ENCODE measurements at places on chromosomes 6 and 20. TPM values are rescaled to one million over a fixed set of nuclear protein-coding genes. Genes with fewer than 3 reads are reported as not detected.

GRCh38 chr20:62969179-62969760, 16.8 kb downstream of the SLC17A9 start:
- H3K36me3 ChIP-seq, result no peaks in the 10 kb centered on the region
- no peak overlapping the region for H3K4me3 ChIP-seq
- no peak for DNase-seq
- peaks cover 17% of the 10 kb centered on the region for H3K4me1 ChIP-seq

The NFATC2 gene
- 11.5 TPM for total RNA-seq

The METTL24 gene
- total RNA-seq, result 2.4 TPM

DNA sequence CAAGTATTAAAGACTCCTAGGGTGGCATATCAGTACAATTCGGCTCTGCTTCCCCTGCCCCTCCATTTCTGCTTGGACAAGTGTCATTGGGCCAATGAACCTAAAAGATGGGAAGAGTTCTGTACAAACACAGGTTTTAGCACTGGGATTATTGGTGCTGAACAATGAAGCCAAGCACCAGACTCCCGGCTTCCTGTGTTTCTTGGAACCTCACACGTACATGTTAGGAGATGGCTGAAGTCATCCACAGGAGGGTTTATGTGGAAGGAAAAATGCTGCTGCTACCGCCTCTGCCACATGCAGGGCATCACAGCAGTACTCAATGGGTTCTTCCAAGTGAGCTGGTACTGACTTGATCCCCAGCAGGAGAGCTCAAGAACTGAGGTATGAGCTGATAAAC, 49.7 kb downstream of the TNFRSF21 start:
- H3K27me3 ChIP-seq, result no peaks in the 10 kb centered on the region
- H3K4me1 ChIP-seq, result no peaks in the 10 kb centered on the region
- no peaks in the 10 kb centered on the region for H3K36me3 ChIP-seq
- DNase-seq, result no peak
- no peak overlapping the region for H3K4me3 ChIP-seq
- no peak overlapping the region for H3K27ac ChIP-seq

The IL20RA gene
- 4.0 TPM for total RNA-seq

GRCh38 chr20:48287021-48287494, 501.8 kb upstream of the SULF2 start:
- no peaks in the 10 kb centered on the region for H3K4me1 ChIP-seq
- H3K27ac ChIP-seq, result peak overlapping the region; percentile 12
- H3K27me3 ChIP-seq, result no peaks in the 10 kb centered on the region
- DNase-seq, result peak; percentile 30
- H3K36me3 ChIP-seq, result no peaks in the 10 kb centered on the region
- no peak overlapping the region for H3K4me3 ChIP-seq

The KIAA0408 gene
- total RNA-seq, result 16.5 TPM

DNA sequence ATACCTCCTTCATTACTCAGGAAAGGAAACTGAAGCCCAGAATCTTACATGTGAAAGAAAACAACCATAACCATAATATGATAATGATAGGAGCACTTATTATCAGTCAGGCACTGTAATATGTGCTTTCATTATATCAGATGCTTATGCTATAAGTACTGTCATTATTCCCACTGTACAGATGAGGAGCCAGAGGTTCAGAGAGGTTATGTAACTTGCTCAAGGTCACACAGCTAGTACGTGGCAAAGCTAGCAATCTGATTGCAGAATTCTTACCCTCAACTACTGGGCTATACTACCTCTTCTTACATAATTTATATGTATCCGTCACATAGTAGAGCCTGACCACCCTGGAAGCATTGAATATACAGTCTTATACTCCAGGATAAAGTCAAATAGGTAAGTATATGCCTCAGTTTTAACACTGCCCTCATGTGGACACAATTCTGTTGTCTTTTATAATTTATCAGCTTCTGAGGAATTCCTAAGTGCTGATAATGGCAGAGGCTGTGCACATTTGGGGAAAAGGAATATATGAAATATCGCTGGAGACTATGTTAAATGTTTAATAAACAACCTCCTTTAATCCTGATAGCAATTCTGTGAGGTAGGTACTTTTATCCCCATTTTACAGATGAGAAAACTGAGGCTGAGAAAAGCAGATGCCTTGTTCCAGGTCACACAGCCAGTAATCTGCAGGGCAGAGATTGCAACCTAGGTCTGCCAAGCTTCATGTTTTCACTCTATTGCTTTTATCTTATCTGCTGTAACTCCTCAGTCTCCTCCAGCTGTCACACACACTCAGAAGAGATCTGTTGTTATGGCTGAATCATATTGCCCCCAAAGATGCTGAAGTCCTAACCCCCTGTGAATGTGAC, 13.4 kb downstream of the BCAS1 start:
- H3K36me3 ChIP-seq, result no peaks in the 10 kb centered on the region
- H3K4me3 ChIP-seq, result no peak overlapping the region
- no peak overlapping the region for H3K27ac ChIP-seq
- no peak for DNase-seq
- H3K4me1 ChIP-seq, result peaks cover 13% of the 10 kb centered on the region

The ANKRD6 gene
- 10.1 TPM for total RNA-seq

DNA sequence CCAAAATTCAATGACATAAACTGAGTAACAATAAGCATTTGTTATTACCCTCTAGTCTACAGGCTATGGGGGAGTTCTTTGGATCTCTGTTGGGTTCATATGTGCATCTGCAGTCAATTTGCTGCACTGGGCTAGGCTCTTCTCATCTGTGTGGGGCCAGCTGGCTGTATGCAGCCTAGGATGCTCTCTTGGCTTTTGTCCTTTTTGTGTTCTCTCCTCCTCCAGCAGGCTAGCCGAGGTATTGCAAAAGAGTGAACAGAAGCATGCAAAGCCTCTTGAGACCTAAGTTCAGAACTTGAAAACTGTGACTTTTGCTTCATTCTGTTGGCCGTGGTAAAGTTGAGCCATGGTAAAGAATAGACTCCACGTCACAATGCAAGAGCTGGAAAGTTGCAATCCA, 62.8 kb upstream of the FOXO3 start:
- no peaks in the 10 kb centered on the region for H3K27me3 ChIP-seq
- H3K4me1 ChIP-seq, result no peaks in the 10 kb centered on the region
- DNase-seq, result no peak
- H3K36me3 ChIP-seq, result peaks cover 31% of the 10 kb centered on the region
- H3K4me3 ChIP-seq, result no peak overlapping the region

DNA sequence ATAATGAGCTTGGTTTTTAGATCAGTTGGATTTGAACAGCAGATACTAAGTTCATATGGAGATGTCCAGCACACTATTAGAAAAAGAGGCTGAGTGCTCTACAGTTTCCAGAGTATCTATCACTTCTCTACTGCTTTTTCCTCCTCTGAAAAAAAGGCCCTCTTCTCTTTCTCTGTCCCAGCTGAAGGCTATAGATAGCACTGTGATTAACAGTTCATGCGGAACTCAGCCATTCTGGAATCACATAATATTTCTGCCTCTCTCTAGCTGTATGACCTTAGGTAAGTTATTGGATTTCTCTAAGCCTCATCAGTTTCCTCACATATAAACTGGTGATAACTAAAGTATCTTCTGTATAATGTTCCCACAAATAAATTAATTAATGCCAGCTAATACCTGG, 184.1 kb downstream of the UBE3D start:
- no peak overlapping the region for H3K27ac ChIP-seq
- H3K4me3 ChIP-seq, result no peak overlapping the region
- H3K27me3 ChIP-seq, result no peaks in the 10 kb centered on the region
- H3K4me1 ChIP-seq, result no peaks in the 10 kb centered on the region
- no peaks in the 10 kb centered on the region for H3K36me3 ChIP-seq

- no peaks in the 10 kb centered on the region for H3K4me1 ChIP-seq
- no peaks in the 10 kb centered on the region for H3K27me3 ChIP-seq
- DNase-seq, result no peak
- no peak overlapping the region for H3K4me3 ChIP-seq
- H3K36me3 ChIP-seq, result no peaks in the 10 kb centered on the region
- H3K27ac ChIP-seq, result no peak overlapping the region
These were observed 185.9 kb downstream of the PDE7B start for GRCh38 chr6:136037242-136037875.

The CALHM5 gene
- total RNA-seq, result 5.7 TPM

DNA sequence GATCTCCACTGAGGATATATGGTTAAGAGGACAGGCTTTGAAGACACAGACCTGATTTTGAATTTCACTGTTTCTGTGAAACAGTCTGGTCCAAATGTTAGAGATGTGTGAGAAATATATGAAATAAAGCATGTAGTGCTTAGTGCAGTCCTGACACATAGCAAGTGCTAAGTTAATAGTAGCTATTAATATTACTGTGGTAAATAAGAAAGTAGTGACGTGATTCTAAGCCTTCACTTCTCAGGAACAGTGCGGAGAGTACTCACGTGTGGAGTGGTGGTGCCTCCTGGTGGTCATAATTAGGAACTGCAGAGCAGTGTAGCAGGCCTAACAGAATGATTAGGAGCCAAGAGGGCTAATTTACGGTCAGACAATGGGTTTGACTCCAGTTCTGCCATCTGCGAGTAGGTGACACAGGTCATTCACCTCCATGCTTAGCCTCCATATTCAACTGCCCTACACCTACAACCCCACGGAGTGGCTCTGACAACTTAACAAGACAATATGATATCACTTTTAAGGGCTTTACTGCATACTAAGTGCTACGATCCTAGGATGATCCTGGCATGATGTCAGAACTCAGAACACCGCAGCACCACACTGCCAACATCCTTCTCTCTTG, 106.2 kb downstream of the JPH2 start:
- no peak overlapping the region for H3K27ac ChIP-seq
- H3K36me3 ChIP-seq, result no peaks in the 10 kb centered on the region
- peak; percentile 31 for DNase-seq
- no peaks in the 10 kb centered on the region for H3K4me1 ChIP-seq
- H3K27me3 ChIP-seq, result no peaks in the 10 kb centered on the region

The WFDC10B gene
- total RNA-seq, result not detected

DNA sequence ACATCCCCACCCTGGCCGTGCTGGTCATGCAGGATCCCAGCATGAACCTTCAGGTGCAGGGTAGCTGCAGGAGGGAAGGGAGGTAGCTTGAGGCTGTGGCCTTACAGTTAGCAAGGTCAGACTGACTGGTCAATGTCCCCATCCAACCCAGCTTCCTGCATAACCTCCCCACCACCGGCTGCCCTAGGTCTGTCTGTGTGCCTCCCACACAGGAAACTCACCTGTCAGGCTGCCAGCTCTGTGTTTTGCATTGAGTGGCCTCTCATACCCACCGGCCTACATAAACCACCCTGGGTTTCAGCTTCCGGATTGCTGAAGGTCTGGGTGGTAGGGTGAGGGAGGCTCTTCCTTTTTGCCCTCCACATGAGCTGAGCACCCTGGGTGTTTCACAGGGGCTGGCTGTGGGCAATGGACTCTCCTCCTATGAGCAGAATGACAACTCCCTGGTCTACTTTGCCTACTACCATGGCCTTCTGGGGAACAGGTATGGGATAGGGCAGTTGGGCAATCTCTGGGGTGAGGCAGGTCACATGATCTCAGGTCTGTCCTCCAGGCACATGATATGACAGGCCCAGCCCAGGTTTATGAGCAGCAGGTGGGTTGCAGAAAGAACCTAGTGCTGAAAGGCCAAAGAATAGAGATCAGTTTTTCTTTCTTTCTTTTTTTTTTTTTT, 1.8 kb downstream of the CTSA start:
- H3K27me3 ChIP-seq, result no peaks in the 10 kb centered on the region
- H3K4me3 ChIP-seq, result no peak overlapping the region
- DNase-seq, result no peak
- peaks cover 36% of the 10 kb centered on the region for H3K4me1 ChIP-seq
- H3K27ac ChIP-seq, result no peak overlapping the region
- H3K36me3 ChIP-seq, result no peaks in the 10 kb centered on the region

All from tibial nerve (tissue), 4 donors.